Smooth muscle cell of the pulmonary artery (primary cell): ENCODE measurements at places on chromosomes 6 and 20. TPM values are rescaled to one million over a fixed set of nuclear protein-coding genes. Genes with fewer than 3 reads are reported as not detected.

The TCF15 gene
- total RNA-seq, result not detected in 2 replicates

The SPATA25 gene
- total RNA-seq, result 0.65 and 2.0 TPM in 2 replicates

The NPEPL1 gene
- 19.4 and 28.2 TPM in 2 replicates for total RNA-seq

The LIME1 gene
- total RNA-seq, result 3.1 and 5.2 TPM in 2 replicates

The SPATS1 gene
- total RNA-seq, result not detected in 2 replicates

The RHAG gene
- not detected in 2 replicates for total RNA-seq

The CCN6 gene
- 0.10 TPM in 1 of 2 replicates, not detected in the other for total RNA-seq

The FERMT1 gene
- total RNA-seq, result 2.0 and 6.4 TPM in 2 replicates

The BTN1A1 gene
- not detected in 2 replicates for total RNA-seq

The ECT2L gene
- total RNA-seq, result 0.07 TPM in 1 of 2 replicates, not detected in the other

The RBBP8NL gene
- total RNA-seq, result not detected in 2 replicates

The SLC44A4 gene
- total RNA-seq, result 0.20 TPM in 1 of 2 replicates, not detected in the other

The HLA-DQB1 gene
- not detected in 2 replicates for total RNA-seq

The ABHD16B gene
- total RNA-seq, result not detected in 2 replicates

The KCNB1 gene
- 0.07 TPM in 2 replicates for total RNA-seq

The COL21A1 gene
- total RNA-seq, result 1.6 and 23.1 TPM in 2 replicates

The GPSM3 gene
- 1.5 and 1.7 TPM in 2 replicates for total RNA-seq

The CGA gene
- total RNA-seq, result not detected in 2 replicates

The CRISP2 gene
- total RNA-seq, result not detected in 2 replicates

The SLC22A16 gene
- not detected in 2 replicates for total RNA-seq

The MACROD2 gene
- total RNA-seq, result 0.40 and 0.85 TPM in 2 replicates

The TSBP1 gene
- not detected in 2 replicates for total RNA-seq

The BTN3A1 gene
- 23.8 and 41.1 TPM in 2 replicates for total RNA-seq

The ACOT13 gene
- 8.2 and 8.7 TPM in 2 replicates for total RNA-seq

The ZNF831 gene
- not detected in 2 replicates for total RNA-seq

The GSTA2 gene
- total RNA-seq, result not detected in 2 replicates
